ENCODE measurements at places on chromosomes 12 and 14.
A peak's percentile ranks its signal among the peaks of the same experiment; 100 is the strongest.

GRCh38 chr12:131808744-131809371 lies 19.3 kb upstream of the MMP17 start:
- DNase-seq, result no peak

- no peak for DNase-seq
Measured at GRCh38 chr12:9114946-9115345, 773 bp downstream of the A2M start.

- DNase-seq, result no peak
Measured at GRCh38 chr12:24414480-24414879, 465.0 kb upstream of the SOX5 start.

DNA sequence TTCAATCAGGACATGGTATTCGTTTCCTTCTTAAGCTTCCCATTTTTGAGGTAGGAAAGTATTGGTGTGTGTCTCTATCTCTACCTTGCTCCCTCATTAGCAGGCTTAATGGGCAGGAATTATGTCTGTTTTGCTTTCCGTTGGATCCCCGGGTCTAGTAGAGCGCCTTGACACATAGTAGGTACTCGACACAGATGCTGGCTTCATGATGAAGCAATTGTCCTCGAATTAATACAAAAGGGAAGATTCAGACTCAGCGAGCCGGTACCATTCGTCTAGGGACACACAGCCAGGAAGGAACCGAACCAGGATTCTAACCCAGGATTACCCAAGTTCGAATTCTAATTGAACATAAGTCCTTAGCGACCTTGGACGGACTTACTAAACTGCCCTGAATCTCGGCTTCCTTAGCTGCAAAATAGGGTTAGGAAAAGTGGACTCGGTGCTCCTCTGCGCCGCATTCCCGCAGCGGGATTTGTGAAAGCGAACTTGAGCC lies 496 bp upstream of the ISCU start:
- no peak for DNase-seq

- DNase-seq, result no peak
Measured at GRCh38 chr14:60861545-60862140, 119.2 kb downstream of the TRMT5 start.

DNA sequence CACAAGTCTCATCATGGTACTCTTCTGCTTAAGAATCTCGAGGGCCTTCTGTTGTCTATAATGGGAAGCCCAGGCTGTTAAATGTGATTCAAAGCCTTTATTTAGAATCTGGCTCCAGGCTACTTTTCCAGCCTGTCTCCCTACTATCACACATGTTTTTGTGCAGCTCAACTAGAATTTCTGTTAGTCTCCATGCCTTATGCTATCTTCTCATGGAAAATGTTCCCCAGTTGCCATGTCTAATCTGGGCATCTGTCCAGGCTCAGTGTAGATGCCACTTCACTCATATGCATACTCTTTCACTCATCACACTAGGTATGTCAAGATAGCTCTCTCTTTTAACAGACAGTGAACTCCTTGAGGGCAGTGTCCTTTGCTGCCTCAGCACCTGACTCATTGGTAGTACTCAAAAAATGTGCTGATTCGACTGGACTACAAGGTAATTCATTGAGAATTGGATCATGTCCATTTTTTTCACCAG lies 145.3 kb downstream of the TTLL5 start:
- DNase-seq, result no peak

DNA sequence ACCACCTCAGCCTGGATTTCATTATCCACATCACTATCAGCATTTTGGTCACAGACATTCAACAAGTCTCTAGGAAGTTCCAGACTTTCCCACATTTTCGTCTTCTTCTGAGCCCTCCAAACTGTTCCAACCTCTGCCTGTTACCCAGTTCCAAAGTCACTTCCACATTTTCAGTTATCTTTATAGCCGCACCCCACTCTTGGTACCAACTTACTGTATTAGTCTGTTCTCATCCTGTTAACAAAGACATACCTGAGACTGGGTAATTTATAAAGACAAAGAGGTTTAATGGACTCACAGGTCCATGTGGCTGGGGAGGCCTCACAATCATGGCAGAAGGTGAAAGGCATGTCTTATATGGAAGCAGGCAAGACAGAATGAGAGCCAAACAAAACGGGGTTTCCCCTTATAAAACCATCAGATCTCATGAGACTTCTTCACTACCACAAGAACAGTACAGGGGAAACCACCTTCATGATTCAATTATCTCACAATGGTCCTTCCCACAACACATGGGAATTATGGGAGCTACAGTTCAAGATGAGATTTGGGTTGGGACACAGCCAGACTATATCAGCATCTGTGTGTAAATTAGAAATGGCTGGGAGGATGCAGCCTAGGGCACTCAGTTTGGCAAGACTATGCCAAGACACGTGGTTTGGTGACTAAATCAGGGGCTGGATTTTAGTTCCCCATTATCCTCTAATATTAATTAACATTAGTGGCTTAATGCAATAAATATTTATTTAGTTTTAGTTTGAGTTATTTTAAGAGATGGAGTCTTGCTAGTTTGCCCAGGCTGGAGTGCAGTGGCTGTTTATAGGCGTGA lies 16.2 kb upstream of the FUT8 start:
- DNase-seq, result no peak

GRCh38 chr12:93025145-93026103 lies 96.3 kb upstream of the EEA1 start:
- peak; percentile 8 for DNase-seq

DNA sequence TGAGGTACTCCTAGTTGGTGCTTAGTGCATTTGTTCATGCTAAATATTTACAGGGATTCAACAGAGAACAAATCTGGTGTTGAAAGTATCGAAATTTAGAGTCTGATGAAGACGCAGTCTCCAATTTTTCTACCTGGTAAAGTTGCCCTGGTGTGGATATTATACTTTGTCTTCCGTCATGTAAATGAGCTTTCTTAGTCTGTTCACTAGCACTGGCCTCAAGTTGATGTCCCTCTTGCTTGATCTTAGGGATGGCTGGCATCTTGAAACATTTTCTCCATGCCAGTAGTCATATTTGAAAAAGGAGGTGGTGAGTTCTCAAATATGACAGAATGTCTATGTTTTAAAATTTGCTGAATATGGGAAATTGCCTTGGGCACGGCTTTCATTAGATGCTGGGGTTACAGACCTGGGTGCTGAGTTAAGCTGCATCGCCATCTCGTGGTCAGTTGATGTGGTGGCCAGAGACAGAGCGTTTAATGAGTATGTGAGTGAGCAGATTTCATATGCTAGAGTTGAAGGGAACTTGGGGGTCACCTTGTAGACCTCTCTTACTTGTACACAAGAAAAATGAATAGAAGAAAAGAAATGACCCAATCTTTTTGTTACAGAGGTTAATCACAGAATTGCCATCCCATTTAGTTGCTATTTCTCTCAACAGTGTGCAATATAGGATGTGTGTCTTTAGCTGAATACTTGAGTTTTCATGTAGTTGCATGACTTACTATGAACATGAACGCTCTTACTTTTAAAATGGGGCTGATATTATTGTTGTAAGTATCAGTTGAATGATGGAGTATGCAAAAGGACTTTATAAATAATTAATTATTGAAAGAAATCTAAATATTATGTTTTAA lies 172.8 kb upstream of the DCN start:
- DNase-seq, result peak; percentile 17

- DNase-seq, result no peak
Measured at GRCh38 chr14:87131879-87132278, 861.1 kb downstream of the GALC start.

DNA sequence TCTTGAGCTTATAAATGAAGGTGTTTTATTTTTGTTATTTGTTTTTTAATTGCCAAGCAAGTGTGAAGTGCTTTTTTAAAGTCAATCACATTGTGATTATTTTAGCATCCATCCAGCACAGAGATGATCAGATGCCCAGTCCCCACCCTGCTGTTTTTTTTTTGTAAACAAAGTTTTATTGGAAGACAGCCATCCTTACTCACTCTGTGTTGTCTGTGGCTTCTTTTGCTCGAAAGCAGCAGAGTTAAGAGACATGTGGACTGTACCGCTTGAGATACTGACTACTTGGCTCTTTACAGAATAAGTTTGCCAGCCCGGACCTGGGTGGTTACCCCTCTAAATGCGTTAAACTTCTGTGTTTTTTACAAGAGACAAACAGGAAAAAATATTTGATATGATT lies 30.9 kb upstream of the AMN start:
- no peak for DNase-seq

- DNase-seq, result peak; percentile 19
Measured at GRCh38 chr14:58430156-58430555, 2.6 kb downstream of the KIAA0586 start.

DNA sequence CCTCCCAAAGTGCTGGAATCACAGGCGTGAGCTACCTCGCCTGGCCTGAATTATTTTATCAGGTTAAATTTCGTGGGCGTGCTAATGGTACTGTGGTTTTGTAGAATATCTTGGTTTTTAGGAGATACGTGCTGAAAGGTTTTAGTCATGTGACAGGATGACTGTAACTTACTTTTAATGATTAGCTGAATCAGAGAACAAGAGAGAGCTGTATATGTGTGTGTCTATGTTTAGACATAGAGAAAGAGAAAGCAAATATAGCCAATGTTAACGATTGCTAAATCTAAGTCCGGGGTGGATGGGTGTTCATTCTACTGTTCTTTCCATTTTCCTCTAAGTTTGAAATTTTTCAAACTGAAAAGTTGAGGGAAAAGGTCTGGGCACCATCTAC lies 9.2 kb upstream of the PNMA1 start:
- DNase-seq, result no peak

- DNase-seq, result no peak
Measured at GRCh38 chr12:54678131-54678530, 30.0 kb upstream of the DCD start.

- DNase-seq, result no peak
Measured at GRCh38 chr14:31895206-31895605, 181.9 kb upstream of the ARHGAP5 start.

DNA sequence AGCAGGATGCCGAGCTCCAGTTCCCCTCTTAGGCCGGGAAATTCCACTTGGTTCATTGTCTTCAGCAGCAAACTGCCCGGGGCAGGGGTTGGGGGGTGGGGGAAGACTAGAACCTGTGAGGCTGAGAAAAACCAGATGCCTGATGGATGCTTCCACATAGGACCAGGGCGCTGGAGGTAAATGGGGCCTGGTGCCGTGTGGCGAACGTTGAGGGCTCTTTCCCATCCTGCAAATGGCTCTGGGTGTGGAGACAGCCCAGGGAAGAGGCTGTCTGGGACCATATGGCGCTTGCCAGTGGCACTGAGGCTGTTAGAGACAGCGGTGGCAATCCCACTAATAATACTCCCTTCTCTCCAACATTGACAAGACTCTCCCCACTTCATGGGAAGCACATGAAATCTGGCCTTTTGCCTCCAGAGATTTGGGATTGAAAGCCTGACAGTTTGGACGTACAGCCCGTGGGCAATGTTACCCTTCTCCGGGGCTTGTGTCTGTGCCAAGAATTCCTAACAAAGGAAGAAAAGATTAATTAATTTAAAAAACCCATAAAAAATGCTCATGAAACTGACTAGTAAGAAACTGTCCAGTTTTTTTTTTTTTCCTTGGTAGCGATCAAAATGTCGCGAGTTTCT lies 44.5 kb downstream of the MAP1LC3B2 start:
- DNase-seq, result no peak

GRCh38 chr12:82872088-82872487 lies 185.4 kb downstream of the TMTC2 start:
- DNase-seq, result no peak

GRCh38 chr14:105508601-105509000 lies 17.6 kb downstream of the TEDC1 start:
- DNase-seq, result no peak

Data from stimulated activated CD4-positive, alpha-beta T cell treated with anti-CD3 and anti-CD28 coated beads, Interleukin-12 subunit alpha, Interleukin-12 subunit beta, amount 100 ng/mL, for 48 hours (primary cell).